ENCODE measurements at places on chromosomes 12 and 14.

- no peak for DNase-seq
Observed at GRCh38 chr12:51051787-51052186, 3.7 kb downstream of the LETMD1 start.

DNA sequence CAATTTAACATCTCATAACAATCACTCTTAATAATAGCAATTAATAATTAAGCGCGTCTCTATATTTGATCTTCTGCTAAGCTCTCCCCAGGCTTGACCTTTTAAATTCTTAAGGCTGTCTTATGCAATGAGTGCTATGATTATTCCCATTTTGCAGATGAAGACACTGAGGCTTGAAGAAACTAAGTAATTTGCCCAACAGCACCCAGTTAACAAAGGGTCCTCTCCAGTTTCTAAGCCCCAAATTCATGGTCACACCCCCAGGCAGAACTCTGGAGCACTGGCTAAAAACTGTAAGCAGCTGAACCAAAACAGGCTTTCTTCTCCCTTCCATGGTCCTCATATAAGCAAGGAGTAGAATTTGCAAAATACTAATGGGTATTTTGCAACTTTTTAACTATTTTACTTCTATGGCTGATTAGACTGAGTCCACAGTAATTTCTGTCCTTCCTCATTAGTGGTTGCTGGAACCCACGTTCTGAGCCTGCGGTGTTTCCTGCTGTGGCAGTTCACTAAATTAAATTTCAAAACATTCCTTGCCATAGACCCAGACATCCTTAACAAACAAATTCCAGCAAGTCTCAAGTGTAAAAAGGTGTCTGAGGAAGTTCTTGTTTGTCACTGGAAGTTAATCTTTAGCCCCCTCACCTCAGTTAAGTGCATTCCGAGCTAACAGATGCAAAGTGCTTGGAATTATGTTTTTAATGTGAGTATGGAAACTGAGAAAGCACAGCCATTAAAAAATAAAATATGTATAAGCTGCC lies 76.5 kb downstream of the TMEM132D start:
- no peak for DNase-seq

DNA sequence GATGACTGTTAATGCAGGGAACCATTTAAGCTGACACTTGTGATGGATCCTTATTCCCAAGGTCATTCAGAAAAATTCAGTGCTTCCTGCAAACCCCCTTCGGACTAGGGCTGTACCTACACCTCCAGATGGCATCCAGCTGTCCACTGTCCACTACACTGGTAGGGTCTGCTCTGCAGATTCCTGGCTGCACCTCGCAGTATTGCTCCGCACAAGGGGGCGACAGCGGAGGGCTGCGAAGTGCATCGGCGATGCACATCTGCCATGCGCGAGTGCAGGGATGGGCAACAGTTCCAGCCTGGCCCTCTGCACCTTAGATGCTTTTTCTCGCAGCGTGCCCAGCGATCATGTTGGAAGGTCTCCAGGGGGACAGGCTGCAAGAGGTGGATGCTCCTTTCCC lies 55.5 kb downstream of the KCNA5 start:
- no peak for DNase-seq

GRCh38 chr14:102772781-102773570 lies 4.3 kb upstream of the TRAF3 start:
- DNase-seq, result no peak

GRCh38 chr14:23580152-23580926 lies 1.7 kb upstream of the JPH4 start:
- no peak for DNase-seq

DNA sequence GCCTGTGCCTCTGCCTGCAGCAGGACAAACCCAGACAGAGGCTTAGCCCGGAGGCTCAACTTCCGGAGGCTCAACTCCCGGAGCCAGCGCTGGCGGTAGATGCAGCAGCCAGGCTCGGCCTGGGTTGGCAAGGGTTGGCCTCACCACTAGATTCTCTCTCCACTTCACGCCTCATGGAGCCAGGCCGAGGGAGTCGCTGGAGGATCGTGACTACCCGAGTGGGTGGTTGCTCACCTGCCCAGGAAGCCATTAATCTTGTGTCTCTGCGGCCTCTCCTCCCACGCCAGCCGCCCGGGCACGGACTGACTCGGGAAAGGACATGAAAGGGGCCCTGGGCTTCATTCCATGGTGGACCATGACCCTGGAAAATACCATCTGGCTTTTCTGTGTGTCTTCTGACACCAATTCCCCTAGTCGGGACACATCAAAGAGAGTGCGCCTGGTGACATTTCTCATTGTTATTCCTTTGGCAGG lies 20.8 kb downstream of the ESRRB start:
- DNase-seq, result no peak

DNA sequence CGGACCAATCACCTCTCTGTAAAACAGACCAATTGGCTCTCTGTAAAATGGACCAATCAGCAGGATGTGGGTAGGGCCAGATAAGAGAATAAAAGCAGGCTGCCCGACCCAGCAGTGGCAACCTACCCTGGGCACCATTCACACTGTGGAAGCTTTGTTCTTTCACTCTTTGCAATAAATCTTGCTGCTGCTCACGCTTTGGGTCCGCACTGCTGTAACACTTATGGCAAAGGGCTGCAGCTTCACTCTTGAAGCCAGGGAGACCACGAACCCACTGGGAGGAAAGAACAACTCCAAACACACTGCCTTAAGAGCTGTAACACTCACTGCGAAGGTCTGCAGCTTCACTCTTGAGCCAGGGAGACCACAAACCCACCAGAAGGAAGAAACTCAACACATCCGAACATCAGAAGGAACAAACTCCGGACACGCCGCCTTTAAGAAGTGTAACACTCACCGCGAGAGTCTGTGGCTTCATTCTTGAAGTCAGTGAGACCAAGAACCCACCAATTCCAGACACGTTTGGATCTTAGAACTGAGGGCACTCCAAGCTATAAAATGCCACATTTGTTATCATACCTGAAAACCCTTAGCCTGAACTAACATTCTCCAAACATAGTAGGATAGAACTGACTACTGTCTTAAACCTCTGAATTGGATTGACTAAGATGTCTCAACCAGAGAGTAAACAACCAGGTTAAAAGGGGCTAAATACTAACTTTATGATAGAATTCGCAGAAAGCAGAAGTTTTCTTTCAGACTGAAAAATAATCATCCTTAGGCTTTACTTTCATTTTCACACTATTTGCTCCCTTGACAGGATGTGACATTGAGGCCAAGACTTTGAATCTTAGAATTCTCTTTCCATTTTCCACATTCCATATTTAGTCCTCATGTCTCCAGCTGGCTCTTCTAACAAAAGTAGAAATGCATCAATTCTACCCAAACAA lies 33.6 kb downstream of the CDKL1 start:
- no peak for DNase-seq

DNA sequence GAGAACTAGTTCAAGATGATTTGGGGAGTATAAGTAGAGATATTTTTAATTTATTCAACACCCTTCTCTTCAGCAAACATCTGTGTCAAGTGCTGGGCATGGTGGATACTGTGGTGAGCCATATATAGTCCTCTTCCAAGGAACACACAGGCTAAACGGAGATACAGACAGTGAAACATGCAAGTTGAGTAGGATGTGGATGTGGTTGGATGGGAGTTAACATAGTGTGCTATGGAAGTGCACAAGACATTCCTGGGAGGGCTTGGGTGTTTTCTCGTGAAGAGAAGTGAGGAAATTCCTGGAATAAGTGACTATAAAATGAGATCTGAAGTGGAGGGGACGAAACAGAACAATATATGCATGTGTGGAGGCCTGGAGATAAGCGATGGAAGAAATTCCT lies 181.1 kb upstream of the NPAS3 start:
- DNase-seq, result no peak

- no peak for DNase-seq
Observed at GRCh38 chr12:113191227-113191626, 5.7 kb downstream of the RITA1 start.

- peak; percentile 82 for DNase-seq
Observed at GRCh38 chr12:79690638-79691510, at the start of gene PAWR. TSS of gene PAWR (minus strand) at chr12:79690964. CDS start at chr12:79690244, 720 bp downstream.

DNA sequence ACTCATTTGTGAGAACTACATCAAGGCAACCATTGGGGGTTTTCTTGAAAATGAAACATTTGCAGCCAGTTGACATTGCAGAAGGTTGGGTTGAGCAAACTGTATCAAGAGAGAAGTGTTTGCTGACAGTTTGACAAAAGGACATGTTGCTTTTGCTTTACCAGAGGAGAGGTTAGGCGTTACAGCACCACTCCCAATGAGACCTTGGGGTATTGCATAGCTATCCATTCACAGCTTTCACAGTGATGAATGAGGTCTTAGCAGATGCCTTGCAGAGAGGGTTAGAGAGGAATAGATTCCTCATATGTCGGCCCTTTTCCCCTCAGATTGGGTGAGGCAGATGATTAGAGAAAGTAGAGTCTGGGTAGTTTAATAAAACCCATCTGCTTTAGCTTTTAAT lies 988.9 kb upstream of the FLRT2 start:
- DNase-seq, result no peak

DNA sequence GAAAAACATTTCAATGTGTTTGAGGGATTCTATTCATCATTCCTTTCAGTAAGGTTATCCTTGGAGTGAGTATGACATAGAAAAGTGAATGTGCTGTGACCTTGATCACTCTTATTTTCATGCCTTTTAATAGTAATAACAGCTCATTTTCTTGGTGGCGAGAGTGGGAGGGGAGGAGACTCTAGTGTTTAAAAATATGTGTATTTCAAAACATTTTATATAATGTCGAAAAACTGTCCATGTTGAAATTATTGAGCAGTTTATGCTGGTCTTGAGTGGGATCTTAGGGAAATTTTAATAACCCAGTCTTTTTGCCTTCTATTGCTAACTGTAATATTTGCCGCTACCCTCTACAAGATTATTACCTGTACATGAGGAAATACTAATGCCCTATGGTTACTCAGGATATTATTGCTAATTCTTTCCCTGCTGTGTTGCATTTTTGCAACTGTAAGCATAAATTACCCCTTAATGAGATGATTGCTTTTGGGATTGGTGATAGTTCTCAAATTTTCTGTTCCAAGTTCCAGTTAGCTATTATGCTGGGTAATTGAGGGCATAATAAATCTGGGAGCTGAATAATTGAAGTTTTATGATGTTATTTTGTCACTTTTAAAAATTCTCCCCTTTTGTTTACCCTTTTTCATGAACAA lies 21.9 kb downstream of the ATF7IP start:
- no peak for DNase-seq

- no peak for DNase-seq
Observed at GRCh38 chr14:58787592-58787991, 149.8 kb downstream of the DACT1 start.

DNA sequence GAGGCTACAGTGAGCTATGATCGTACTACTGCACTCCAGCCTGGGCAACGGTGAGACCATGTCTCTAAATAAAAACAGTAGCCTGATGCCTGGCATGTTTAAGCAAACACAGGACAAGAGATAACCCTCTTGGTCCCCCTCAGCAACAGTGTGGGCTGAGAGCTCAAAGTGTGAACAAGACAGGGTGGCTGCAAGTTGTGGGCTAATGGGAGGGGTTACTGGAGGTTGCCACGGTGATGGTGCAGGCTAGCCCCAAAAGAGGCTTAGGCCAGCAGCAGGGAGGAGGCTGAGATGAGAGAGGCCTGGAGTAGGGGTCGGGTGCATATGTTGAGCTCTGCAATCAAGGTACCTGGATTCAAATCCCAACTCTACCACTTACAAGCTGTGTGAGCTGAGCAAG lies 3.4 kb upstream of the LGMN start:
- DNase-seq, result no peak

- no peak for DNase-seq
Observed at GRCh38 chr14:72558721-72559120, 335.2 kb downstream of the DPF3 start.

DNA sequence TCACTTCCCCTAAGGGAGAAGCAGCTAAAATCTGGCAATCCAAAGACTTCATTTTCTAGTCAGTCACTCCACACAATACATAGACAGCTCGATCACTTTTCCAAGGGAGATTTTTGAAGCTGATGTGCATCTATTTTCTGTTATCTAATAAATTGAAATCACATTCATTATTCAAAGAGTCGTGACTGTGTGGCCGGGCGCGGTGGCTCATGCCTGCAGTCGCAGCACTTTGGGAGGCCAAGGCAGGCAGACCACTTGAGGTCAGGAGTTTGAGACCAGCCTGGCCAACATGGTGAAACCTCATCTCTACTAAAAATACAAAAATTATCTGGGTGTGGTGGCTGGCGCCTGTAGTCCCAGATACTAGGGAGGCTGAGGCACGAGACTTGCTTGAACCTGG lies 27.1 kb upstream of the PTGR2 start:
- no peak for DNase-seq

- no peak for DNase-seq
Observed at GRCh38 chr14:61277232-61277631, 3.9 kb downstream of the TMEM30B start.

DNA sequence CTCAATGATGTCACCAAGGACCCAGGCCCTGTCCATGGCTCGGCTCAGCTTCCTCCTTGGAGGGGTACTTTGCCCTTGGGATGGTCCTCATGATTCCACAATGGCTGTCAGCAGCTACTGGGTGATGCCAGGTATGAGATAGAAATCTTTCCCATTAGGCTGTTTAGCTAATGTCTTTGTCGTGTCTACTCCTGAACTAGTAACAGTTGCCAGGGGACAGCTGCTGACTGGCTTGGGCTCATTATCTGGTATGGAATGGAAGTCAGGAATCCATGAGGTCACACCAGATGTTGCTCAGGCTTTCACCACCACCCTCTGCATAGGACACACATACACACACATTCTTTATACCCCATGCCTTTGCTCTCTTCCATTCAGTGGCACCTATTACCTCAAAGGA lies 9.2 kb downstream of the PRPH start:
- no peak for DNase-seq

DNA sequence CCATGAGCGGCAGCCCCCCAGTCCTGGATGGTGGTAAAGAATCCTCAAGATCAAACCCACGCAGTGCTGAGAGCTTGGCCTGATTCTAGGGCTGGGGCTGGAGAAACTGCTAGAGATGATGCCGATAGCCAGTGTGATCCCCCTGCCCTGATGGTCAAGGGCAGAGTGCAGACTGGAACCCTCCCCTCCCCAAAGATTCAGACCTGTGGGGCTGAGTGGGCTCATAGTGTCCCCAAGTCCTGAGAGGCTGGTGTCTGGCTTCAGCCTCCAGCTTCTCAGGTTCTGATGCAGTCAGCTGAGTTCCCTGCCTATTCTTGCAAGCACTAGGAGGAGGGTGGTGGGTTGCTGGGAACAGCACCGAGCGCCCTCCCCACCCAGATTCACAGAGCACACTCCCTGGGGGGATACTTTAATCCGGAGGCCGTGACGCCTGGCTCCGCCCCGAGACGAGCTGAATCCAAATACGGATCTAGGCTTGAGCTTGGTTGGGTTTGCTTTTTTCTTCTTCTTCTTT lies 11.9 kb downstream of the RHOF start:
- no peak for DNase-seq

DNA sequence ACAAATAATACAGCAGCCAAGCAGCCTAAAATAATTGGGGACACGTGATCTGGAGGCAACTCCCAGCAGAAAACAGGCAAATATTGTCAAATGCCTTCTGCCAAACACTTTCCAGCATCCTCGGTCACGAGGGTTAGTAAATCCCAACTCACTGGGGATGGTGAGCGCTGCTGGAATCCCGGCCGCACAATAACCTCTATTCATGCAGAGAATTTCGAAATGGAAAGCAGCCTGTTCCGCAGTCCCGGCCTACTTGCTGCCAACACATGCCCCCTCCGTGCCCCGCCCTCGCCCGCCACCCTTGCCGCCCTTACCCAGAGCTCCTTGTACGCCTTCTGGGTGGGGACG lies 62.2 kb downstream of the RFX4 start:
- DNase-seq, result no peak

- no peak for DNase-seq
Observed at GRCh38 chr12:102234599-102234998, 37.0 kb upstream of the PMCH start.

All from HS-27A (cell line).